ENCODE measurements at places on chromosomes 4 and X. TPM values are rescaled to one million over a fixed set of nuclear protein-coding genes. Genes with fewer than 3 reads are reported as not detected.

DNA sequence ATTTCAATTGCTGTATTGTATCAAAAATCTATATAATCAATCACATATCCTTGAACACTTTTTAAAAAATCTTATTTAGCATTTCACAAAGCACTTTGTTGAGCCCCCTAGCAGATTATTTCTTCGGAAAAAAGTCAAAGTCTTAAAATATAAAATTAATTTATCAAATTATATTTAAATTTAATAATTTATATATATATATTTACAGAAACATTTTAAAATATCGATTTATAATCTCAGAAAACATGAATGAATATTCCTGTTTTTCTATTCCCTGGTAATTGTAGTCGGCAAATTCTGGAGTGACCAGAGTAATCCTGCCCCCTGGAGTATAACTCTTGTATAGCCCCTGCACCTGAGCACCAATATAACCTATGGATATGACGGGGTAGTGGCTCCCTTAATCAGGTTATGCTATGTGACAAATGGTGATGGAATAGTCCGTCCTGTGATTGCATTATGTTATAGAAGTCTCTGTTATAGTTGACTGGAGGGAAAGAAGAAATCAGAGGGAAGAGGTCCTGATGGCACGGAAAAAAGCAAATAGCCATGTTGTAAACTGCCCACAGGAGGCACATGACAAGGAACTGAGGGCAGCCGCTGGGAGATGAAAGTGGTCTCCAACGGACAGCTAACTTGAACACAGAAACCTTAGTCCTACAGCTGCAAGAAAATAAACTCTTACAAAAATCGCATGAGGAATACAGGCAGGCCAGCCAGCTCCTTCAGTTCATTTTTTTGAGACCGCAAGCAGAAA, 1092.3 kb downstream of the ARAP2 start:
- DNase-seq = no peak

The COL4A6 gene
- total RNA-seq = 7.4 TPM

DNA sequence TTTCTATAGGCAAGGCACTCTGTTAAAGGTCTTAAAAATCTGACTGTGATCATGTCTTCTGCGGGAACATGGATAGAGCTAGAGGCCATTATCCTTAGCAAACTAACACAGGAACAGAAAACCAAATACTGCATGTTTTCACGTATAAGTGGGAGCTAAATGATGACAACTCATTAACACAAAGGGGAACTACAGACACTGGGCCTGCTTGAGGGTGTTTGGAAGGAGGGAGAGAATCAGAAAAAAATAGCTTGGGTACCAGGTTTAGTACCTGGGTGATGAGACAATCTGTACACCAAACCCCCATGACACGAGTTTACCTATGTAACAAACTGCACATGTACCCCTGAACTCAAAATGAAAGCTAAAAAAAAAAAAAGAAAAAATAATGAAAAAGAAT, 12.1 kb downstream of the SLC7A11 start:
- DNase-seq = no peak

The SLC34A2 gene
- total RNA-seq = 0.11 TPM

- DNase-seq = no peak
These were observed 84.4 kb upstream of the STK26 start for GRCh38 chrX:131938749-131939148.

- DNase-seq = no peak
These were observed 80.5 kb upstream of the GC start for GRCh38 chr4:71864380-71864779.

GRCh38 chr4:56129431-56129861, 180.7 kb downstream of the CEP135 start:
- no peak for DNase-seq

The DCX gene
- not detected for total RNA-seq

DNA sequence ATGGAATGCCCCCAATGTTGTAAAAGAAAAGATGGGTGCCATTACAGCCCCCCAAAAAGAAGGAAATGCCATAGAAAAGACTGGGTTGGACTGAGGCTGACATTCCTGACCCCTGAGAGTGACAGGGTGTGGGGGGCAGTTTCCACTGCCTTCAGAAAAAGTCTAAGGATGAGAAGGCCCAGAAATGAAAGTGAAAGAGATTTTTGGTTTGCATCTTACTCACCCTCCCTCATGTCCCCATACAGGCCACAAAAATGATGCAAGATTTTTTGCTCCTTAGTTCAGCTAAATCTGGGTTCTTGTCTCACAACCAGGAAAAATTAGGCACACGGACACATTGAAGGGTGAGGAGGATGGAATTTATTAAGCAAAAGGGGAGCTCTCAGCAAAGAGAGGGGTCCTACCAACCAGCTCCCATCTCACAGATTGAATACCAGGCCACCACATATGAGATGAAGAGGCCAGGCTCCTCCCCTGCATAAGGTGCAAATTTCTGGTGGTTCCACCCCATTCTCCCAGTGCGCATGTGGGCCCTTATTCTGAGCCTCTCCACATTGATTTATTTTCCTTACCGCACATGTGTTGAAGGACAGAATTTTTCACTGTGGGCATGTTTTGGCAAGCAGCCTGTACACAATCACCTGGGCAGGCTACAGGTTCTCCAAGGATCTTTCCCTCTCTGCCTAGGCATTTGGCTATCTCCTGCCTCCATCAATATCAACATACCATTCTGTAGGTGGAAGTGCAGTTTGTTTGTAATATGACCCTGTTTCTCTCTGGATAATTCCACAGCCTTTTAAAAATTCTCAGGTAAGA, 18.8 kb downstream of the PPP4R3C start:
- no peak for DNase-seq

GRCh38 chrX:47563801-47564315, 2.9 kb downstream of the ARAF start:
- DNase-seq = no peak

- DNase-seq = no peak
These were observed 12.5 kb downstream of the L1CAM start for GRCh38 chrX:153873282-153874084.

DNA sequence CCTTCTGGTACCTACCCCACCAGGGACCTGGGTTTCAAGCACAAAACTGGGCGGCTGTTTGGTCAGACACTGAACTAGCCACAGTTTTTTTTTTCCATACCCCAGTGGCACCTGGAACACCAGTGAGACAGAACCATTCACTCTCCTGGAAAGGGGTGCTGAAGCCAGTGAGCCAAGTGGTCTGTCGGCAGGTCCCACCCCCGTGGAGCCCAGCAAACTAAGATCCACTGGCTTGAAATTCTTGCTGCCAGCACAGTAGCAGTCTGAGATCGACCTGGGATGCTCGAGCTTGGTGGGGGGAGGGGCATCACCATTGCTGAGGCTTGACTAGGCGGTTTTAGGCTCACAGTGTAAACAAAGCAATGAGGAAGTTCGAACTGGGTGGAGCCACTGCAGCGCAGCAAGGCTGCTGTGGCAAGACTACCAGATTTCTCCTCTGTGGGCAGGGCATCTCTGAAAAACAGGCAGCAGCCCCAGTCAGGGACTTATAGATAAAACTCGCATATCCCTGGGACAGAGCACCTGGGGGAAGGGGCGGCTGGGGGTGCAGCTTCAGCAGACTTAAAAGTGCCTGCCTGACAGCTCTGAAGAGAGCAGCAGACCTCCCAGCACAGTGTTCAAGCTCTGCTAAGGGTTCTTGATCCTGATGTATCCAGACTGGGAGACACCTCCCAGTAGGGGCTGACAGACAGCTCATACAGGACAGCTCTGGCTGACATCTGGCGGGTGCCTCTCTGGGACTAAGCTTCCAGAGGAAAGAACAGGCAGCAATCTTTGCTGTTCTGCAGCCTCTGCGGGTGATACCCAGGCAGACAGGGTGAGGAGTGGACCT, 223.0 kb downstream of the COX18 start:
- no peak for DNase-seq

GRCh38 chr4:8939160-8939839, 67.7 kb upstream of the HMX1 start:
- no peak for DNase-seq

Data from Right ventricle myocardium superior (tissue), 1 donor.